ENCODE measurements at places on chromosomes 3 and 15.

GRCh38 chr15:32838820-32839219, 121.0 kb downstream of the GREM1 start:
- DNase-seq: no peak

DNA sequence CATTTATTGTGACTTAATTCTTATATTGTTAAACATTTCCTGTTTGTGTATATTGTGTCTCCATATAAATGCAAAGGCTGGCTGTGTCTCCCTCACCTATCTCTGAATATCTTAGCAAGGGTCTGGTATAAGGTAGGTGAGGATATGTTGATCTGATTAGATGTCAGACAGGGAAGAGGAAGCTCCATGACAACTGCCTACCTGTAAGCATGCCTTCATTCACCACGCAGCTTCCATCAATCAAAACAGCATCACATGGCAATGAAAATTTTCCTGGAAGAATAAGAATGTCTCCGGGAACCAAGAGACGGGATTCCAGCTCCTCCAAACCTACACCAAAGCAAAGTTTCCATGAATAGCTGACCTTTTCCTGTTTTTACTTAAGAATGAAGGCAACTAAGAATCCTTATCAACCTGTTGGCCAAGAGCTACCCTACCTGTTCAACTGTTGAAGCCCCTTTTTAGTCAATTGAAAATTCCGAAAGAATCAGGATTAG, 34.8 kb downstream of the ATP13A5 start:
- DNase-seq: no peak

GRCh38 chr15:67370206-67370954, 115.8 kb downstream of the IQCH start:
- no peak for DNase-seq

DNA sequence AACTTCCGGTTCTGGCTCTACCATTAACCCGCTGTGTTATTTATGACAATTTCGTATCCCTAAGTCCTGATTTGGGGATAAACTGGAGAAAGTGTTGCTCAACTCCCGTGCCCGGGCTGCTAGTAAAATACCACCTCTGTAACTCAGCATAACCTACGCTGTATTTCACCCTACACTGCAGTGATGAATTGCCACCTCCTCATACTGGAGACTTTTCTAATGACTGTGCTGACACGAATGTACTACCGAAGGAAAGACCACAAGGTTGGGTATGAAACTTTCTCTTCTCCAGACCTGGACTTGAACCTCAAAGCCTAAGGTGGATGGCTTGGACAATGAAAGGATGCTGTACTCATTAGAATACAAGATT, 16.5 kb downstream of the SLC51A start:
- DNase-seq: no peak

- no peak for DNase-seq
Observed at GRCh38 chr3:132196113-132196512, 121.1 kb upstream of the ACP3 start.

- DNase-seq: no peak
Observed at GRCh38 chr15:63526401-63526800, 22.0 kb downstream of the USP3 start.

DNA sequence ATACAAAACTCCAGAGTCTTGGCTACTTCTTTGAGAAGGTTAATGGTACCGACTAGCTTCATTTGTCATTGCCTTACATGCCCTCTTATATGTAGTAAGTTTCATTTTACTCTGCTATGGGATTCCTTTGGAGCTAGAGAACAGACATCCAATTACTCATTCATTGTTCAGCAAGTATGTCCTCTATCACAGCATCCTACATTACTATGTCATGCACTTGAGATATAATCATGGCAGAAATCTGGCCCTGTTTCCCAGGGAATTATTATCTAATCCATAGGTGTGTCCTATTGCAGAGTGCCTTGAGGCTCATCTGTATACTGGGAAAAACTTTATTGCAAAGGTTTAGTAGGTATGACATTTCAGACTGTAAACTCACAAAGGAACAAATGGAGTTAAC, 333.1 kb upstream of the NECTIN3 start:
- DNase-seq: peak; percentile 36

GRCh38 chr3:188581792-188582191, 427.8 kb downstream of the LPP start:
- DNase-seq: no peak

GRCh38 chr15:44215594-44215993, 20.5 kb upstream of the FRMD5 start:
- DNase-seq: peak; percentile 76

DNA sequence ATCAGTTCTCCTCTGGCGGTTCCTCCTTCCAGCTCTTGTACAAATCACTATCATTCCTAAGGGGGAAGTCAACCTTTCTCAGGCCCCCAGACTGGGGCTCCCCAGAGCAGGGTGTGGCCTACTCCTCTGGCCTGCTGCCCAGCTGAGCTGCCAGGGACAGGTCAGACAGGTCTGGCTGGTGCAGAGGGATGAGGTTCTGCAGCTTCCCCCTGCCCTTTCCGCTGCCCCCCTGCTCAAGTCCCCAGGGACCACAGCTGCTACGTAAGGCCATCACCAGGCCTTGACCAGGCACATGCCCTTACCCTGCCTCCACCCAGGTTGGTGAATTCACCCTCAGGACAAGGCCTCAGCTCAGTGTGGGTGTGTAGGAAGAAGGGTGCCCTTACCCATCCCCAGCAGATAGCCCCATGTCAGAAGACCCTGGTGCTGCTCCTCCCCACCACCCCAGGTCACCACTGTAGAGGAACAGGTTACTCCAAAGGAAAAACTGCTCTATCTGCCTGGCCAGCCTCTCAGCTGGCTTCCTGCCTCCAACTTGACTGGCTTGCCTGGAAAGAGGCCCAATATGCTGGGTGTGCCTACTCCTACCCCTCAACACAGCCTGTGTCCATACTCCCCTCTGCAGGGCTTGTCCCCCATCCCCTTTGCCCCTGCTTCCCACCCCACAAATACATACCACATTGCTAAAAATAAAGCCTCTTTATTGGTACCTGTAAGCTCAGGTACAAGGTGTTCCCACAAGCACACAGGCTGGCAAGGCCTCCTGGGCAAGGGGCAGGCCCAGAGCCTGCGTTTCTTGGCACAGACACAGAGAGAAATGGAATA, 12.0 kb downstream of the CSRNP1 start:
- DNase-seq: peak; percentile 60

DNA sequence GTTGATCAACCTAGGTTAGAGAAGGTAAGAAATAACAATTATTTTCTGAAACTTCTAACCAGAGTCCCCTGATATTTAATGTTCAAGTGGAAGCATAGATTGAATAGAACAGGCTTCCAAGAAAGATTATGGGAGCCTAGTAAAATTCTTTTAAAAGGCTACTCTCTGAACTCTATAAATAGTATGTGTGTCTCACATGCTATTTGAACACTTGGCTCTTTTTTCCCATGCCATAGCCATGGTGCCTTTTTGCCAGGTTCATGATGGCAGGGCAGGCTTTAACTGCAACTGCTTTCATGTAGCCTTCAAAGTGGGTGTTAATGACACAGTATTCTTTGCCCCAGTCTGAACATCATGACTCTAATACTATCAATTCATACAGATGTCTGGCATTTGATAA, 22.9 kb upstream of the STRIT1 start:
- DNase-seq: no peak

GRCh38 chr15:86776145-86776544, 696.5 kb downstream of the AGBL1 start:
- no peak for DNase-seq

DNA sequence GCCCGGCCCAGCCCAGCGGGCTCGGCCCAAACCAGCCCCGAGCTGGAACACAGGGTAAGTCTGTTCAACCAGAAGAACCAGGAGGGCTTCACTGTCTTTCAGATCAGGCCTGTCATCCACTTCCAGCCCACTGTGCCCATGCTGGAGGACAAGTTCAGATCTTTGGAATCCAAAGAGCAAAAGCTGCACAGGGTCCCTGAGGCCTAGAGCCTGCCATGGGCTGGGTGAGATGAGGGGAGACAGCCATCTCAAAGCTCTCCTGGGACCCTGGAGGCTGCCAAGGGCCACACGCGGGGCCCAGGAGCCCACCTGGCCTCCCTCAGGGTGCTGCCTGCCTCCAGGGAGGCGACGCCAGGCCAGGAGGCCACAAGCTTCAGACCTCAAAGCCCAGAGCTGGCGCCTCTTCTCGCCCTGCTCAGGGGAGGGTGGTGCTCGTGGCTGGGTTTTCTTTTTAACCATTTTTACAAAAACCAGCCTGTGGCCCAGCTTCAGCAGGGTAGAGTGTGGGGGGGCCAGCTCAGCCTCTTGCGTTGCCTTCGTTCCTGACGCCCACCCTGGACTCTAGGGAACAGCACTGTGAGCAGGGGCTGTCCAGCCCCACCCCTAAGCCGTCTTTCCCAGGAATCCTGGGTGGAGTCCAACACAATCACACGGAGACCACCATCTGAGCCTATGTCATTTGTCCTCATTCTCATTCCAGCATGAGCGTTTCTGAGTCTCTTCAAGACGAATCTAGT, 107.0 kb downstream of the ETFA start:
- DNase-seq: no peak

GRCh38 chr15:91855684-91856489, 2.4 kb downstream of the SLCO3A1 start:
- DNase-seq: no peak

DNA sequence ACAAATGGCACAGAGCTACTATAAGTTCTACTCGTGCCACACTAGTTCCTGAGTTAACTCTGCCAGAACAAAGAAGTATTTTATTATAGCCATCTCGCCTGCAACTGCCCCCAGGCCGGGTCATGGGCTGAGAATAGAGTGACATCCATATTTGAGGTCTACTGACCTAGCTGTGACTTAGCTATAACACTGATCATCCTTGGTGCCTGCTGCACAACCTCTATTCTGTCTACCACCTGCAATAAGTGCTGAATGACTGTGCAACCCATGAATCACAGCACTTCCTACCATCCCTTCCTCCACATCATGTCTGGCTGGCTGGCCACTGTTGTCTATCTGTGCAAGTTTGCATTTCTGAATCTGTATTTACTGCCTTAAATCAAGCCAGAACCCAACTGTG, 506.5 kb upstream of the TBL1XR1 start:
- no peak for DNase-seq

DNA sequence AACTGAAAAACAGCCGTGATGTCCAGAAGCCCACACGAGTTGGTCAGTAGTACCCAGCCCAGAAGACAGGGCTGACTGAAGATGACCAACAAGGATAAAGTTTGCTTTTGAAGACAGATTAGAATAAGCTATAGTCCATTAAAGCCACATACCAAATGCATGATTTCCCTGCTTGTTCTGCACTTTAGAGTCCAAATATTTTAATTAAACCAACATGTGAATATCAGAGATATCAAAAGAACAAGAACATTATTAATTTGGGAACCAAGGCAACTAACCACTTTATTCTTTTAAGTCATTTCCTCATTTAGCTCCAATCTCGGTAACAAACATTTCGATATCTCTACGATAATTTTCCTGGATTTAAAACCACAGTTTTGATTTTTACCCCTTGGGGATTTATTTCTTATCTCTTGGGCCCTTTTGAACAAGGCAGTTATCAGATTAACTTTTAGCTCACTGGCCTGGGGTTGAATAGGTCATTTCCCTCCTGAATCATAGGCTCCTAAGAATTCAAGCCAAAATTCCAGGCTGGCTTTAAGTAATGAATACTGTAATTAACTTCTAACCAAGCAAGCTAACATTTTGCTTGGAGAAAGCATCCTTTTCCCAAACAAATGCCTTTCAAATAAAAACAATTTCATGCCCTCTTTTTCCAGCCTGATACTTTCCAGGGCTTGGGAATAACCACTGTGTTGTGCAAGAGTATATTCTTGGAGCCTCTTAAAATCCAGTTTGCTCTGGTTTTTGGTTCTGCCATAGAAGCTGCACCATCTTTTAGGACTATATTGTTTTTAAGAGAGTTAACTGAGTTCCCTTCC, 102.9 kb upstream of the NR2E3 start:
- DNase-seq: no peak

GRCh38 chr15:95429345-95429744, 901.2 kb upstream of the NR2F2 start:
- no peak for DNase-seq

DNA sequence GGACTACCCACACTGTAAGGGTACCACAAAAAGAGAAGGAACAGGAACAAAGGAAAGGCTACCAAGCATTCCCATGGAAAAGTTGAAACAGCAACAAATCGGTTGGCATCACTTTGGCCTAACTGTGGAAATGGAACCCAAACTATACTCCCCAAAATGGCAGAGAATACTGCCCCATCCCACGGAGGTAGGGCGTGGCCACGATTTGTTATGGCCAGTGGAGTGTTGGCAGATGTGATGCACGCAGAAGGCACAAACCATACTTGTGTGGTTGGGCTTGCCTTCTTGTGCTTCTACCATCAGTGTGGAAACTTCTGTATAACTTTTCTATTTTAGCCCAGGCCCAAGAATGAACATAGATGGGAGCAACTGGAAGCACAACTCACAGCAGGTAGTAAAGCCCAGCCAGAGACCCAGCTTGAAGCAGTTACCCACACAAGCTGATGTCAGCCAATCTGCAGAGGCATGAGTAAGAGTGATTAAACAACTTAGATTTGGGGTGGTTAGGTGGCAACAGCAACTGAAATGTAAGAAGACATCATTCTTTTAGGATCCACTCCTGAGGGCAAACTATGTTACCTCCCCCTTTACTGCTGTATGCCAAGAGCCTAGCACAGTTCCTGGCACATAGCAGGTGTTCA, 64.1 kb downstream of the BTD start:
- peak; percentile 55 for DNase-seq

DNA sequence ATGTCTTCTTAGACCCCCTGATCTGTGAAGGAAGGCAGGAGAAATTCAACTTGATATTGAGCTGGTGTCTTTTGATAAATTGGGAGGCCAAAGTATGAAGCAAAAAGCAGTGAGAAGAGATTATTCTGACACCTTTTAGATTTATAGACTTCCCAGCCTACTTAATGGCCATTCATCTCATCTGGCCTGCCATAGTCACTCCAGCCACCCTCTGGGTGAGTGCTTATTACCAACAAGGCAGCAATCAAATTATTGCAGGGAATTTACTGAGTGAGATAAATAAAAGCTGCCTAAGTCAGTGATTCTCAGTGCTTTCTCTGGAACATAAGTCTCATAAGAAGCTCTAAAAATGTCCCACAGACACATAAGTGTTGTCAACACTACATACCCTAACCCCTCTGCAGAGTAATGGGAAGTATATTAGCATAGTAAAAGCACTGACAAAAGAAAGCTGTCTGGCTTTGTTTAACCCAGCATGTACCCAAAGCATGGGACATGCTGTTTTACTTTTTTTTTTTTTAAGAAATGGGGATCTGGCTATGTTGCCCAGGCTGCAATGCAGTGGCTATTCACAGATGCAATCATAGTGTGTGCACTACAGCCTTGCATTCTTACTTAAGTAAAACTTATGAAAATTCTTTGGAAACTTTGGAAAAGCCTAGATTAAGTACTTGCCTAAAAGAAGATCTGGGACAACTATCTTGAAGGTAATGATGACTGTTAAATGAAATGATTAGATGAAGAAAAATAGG, 725.3 kb downstream of the TUSC7 start:
- DNase-seq: no peak

DNA sequence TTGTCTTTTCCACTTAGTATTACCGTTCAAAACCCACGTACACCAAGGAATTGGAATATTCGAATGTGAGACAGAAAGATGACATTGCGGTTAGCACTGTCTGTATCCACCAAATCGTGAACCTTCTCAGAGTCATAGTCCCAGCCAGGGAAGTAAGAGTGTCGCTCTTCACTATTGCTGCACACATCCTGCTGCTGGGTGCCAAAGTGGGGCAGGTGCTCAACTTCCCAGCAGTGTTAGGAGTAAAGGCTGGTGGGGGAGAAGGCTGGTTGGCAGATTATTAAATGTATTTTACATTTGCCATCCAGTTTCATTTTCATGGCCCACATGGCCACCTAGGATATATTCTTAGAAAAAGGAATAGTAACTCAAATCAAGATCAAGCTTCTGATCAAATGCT, 65.1 kb downstream of the PTPRG start:
- DNase-seq: no peak
